ENCODE measurements at places on chromosomes 2 and 18.

GRCh38 chr2:191304939-191305875 is 60.0 kb downstream of the MYO1B start:
- no peak for DNase-seq

DNA sequence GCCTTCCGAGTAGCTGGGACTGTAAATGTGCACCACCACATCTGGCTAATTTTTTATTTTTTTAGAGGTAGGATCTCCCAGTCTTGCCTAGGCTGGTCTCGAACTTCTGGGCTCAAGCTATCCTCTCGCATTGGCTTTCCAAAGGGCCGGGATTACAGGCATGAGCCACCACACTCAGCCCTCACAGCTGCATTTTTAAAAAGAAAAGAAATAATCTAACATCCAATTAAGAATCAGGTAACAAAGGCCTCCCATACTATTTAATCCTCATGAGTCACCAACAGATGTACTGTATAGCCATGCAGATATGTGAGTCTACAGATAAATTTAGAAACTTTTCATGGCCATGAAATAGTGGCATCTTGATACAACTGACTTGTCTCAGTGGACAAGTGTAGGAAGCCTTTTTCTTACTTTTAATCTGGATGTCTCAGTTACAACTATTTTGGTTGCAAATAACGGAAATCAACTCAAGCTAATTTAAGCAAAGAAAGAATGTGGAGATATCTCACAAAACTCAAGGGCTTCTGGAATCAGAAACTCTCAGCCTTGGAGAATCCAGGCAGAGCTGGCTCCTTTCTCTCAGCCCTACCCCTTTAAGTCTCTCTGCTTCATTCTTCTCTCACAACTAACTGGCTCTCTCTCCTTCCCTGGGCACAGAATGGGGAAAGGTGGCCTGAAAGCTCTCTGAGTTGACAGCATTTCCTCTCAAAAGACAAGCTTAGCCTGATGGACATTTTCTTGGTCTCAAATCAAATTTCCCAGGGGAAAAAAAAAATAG is 12.8 kb upstream of the PPM1B start:
- no peak for DNase-seq

DNA sequence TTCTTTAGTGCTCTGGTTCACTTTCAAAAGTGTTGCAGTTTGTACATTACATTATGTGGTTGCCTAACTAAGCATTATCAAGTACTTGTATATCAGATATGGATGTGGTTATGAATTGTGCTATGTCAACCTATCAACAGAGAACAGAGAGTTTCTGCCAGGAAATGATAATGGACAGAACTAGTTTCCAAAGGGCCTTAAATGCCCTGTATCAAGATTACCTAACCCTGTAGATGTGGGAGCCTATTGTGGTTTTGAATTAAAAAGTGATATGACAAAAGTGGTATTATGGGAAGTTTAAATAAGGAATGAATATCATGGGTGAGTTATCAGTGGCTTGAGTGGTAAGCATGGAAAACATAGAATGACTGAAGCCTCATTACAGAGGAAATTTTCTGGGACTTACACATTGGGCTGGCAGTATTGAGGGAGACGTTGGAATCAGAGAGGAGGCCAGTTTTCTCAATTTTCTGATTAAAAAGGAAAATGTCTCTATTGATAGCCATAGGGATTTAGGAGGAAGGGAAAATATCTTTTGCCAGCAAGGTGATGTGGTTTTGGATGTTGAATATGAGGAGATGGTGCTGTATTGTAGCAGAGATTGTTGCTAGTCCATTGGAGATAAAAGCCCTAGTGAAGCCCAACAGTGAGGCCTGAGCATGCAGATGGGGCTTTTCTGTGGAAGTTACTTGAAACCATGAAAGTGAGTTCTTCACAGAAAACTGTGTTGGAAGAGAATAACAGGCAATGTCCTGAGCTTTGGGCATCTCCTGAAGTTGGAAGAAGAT is 140.7 kb downstream of the TTC27 start:
- DNase-seq = no peak

- no peak for DNase-seq
Observed at GRCh38 chr18:74856434-74856833, 258.8 kb downstream of the ZNF407 start.

GRCh38 chr2:158809816-158810215 is 14.7 kb downstream of the DAPL1 start:
- no peak for DNase-seq

- DNase-seq = no peak
Observed at GRCh38 chr2:105299290-105299689, 30.2 kb downstream of the TGFBRAP1 start.

DNA sequence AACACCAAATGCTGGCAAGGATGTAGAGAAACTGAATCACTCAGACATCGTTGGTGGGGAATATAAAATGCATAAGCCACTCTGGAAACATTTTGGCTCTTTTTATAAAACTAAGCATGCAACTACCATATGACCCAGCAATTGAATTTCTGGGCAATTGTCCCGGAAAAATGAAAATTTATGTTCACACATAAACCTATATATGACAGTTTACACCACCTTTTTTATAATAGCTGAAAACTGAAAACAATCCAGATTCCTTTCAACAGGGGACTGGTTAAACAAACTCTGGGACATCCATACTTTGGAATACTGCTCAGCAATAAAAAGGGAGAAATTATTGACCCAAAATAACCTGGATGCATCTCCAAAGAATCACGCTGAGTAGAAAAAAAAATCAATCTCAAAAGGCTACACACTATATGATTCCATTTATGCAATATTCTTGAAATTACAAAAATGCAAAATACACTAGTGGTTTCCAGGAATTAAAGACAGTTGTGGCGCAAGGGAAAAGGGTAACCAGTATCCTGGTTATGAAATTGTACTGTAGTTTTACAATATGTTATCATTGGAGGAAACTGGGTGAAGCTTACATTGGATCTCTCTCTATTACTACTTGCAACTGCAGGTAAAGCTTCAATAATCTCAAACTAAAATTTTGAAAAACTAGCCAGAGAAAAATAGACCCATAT is 130.2 kb upstream of the PID1 start:
- no peak for DNase-seq

- no peak for DNase-seq
Observed at GRCh38 chr18:79882522-79883241, 68.8 kb downstream of the SLC66A2 start.

GRCh38 chr18:62658028-62658427 is 57.3 kb upstream of the PHLPP1 start:
- DNase-seq = no peak

GRCh38 chr2:159921752-159922404 is 123.9 kb upstream of the CD302 start:
- peak; percentile 40 for DNase-seq

- no peak for DNase-seq
Observed at GRCh38 chr2:18159896-18160295, 281.4 kb downstream of the KCNS3 start.

- no peak for DNase-seq
Observed at GRCh38 chr2:238465487-238466242, 38.9 kb downstream of the ASB1 start.

- DNase-seq = no peak
Observed at GRCh38 chr18:47747260-47747795, 183.1 kb downstream of the SMAD2 start.

DNA sequence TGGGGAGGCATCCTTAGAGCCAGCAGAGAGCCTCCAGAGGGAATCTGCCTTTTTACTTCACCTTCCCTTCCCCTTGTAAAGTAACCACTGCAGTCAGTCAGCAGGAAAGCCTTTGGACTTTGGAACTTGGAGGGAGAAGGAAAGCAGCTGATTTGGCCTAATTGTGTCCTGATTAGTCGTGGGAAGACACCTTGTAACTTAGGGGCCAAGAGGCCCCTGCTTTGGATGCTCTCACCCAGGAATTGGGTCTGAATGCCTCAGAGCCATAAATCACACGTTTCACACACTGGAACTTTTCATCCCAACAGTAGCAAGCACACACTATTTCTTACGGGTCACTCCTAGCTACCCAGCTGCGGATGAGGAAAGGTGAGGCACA is 81.0 kb upstream of the PPM1B start:
- DNase-seq = no peak

- no peak for DNase-seq
Observed at GRCh38 chr2:238956676-238957075, 108.8 kb downstream of the TWIST2 start.

GRCh38 chr2:137912371-137912770 is 51.9 kb upstream of the HNMT start:
- no peak for DNase-seq

DNA sequence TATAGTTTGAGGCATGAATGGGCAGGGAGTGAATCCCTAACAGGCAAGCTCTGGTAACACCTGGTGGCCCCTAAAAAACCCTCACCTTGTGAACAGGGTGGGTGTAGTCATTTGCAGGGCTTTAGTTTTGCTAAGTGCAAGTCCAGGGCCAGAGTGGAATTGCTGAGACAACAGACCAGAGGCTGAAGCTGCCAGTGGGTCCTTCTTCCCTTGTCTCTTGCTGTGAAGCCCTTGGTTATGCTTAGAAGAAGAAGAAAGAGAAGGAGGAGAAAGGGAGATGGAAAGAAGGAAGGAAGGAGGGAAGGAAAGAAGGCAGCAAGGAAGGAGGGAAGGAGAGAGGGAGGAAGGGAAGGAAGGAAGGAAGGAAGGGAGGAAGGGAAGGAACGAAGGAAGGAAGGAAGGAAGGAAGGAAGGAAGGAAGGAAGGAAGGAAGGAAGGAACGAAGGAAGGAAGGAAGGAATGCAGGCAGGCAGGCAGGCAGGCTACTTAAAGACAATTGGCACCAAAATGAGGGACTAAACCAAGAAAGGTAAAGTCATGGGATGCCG is 45.8 kb downstream of the SMAD7 start:
- no peak for DNase-seq

DNA sequence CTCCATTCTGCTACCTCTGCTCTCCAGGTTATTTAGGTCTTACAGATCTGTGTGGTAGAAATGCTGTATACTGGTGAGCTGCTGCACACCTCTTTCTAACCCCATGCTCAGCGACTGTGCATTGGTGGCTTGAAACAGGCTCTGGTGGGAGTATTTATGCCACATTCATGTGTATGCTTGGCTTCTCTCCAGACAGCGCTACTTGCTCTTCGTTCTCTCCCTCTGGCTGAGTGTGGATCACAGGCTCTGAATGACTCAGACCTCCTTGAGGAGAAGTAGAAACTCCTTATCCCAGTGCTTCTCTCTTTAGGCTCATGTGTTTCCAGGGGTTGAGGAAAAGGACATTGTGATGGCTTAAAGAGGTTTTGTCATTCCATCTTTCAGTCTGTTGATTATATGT is 54.9 kb downstream of the FHOD3 start:
- no peak for DNase-seq

- no peak for DNase-seq
Observed at GRCh38 chr2:219216535-219216915, 2.2 kb downstream of the ABCB6 start.

GRCh38 chr18:136433-136832 is 21.9 kb upstream of the USP14 start:
- DNase-seq = no peak

DNA sequence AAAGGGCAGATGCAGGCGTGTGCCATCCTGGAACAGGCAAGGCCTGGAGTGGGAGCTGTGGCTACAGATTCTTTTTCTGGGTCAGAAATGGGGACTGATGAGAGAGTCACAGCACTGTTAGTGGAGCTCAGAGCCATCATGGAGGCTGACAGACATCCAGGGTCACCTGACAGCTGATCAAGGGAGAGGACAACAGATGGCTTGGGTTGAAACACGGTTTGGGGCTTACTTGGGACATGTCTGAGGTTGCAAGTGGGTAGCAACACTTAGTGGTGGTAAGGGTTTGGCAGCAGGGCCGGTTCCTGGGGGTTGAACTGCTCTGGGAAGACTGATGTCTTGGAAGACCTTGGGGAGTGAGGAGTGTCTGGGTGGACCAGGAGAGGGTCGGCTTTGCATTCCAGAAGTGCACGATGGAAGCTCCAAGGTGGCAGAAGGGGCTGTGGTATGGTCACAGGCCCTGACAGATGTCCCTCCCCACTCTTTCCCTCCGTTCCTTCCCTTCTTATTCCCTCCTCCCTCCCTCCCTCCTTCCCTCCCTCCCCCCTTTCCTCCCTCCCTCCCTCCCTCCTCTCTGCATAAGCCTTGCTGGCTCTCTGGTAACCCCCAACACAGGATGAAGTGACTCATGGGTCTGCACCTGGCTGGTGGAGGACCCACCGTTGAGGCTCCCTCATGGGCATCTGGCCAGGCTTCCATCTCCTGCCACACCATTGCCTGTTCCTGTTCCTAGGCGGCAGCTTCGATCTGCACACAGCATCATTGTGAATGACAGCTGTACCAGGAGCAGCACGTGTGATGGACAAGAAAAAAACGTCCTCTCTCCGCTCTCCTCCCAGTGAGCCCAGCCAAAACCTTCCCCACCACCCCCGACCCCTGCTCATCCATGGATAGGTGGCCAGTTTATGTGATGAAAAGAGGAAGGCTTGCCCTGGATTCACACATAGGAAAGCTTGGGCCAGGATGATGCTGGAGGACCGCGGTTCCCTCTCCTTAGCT is 63.8 kb upstream of the RPL31 start:
- no peak for DNase-seq

GRCh38 chr2:72220170-72220569 is 72.5 kb upstream of the CYP26B1 start:
- no peak for DNase-seq

GRCh38 chr2:144683107-144683753 is 163.3 kb upstream of the ZEB2 start:
- no peak for DNase-seq

- DNase-seq = no peak
Observed at GRCh38 chr18:60157810-60158209, 214.8 kb downstream of the MC4R start.

DNA sequence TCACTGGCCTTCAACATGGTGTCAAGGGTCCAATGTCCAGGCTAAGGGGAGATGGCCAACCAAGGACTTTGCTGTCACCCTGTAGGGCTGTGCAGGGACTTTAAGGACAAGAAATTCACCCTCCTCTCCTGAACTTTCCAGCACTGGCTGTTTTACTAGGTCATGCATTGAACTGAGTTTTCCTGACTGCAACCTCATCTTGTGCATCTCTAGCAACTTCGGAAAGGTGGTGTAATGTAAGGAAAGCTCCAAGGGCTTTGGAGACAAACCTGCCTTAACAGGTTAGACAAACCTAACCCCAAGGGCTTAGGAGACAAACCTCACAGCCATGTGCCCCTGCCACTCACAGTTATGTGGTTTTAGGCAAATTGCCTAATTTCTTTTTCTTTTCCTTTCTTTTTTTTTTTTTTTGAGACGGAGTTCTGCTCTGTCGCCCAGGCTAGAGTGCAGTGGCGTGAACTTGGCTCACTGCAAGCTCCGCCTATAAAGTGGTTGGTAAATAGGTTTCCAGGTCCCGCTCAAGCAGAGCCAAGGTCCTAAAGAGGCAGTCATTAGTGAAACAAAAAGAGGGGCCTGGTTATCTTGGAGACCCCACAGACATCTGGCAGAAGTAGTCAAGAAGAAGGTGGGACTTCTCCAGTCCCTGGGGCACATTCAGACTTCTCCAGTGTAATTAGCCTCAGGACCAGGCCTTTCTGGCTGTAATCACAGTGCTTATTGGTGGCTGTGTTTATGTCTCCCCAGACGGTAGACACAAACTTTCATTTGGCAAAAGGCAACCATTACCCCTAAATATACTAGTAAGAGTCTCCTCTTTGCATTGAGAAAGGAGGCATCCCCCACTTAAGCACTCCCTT is 37.6 kb upstream of the PMAIP1 start:
- DNase-seq = no peak

- DNase-seq = no peak
Observed at GRCh38 chr2:240244543-240244942, 104.1 kb upstream of the OTOS start.

- no peak for DNase-seq
Observed at GRCh38 chr2:137951586-137951985, 12.7 kb upstream of the HNMT start.
